GM04503 (cell line): ENCODE measurements at places on chromosomes 7 and 10.

GRCh38 chr7:100799037-100799896, 28.1 kb downstream of the EPHB4 start:
- DNase-seq: no peak

DNA sequence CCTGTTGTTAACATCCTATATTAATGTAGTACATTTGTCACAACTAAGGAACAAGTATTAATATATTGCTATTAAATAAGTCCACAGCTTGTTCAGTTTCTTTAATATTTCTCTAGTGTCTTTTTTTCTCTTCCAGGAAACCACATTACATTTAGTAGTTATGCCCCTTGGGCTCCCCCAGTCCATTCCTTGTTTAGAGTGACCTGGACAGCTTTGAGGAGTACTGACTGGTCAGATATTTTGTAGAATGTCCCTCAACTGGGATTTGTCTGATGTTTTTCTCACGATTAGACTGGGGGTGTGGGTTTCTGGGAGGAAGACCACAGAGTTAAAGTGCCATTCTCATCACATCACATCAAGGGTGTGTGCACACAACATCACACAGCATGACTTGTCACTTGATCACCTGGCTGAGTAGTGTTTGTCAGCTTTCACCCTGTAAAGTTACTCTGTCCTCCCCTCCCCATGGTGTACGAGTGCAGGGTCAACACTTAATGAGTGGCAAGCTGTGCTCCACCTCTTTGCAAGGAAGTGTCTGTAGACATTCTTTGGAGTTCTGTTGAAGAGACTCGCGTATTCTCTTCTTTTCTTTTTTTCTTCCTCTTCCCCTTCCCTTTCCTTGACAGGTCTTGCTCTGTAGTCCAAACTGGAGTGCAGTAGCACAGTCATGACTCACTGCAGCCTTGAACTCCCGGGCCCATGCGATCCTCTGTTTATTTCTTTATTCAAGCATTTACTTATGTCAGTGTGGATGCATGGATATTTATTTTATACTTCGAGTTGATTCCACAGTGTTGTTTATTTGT, 10.2 kb downstream of the LMTK2 start:
- no peak for DNase-seq

DNA sequence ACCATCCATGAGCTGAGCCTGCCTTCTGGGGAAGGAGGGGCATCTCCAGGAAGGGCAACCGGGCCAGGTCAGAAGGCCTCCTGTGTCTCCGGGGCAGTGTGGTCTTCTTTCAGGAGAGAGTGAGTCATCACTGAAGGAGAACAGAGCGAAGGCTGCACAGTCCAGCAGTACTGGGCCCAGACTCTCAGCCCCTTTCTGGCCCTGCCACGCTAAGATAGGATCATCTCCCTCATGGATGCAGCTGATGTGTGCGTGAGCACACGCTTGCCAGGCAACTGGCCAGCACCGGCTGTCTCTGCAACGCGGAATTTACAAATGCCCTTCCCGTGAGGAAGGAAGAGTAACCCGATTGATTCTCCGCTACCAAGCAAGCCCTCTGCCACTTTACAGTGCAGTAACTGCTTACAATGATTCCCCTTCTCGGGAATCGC, 328.2 kb downstream of the TNS3 start:
- peak; percentile 21 for DNase-seq

- DNase-seq: no peak
These were observed 295.0 kb downstream of the PARD3 start for GRCh38 chr10:34520084-34520483.

- DNase-seq: no peak
These were observed at the start of gene PCDH15 for GRCh38 chr10:54800741-54801421. PCDH15 (minus strand) TSS chr10:54801231; CDS start chr10:54664262, 136,969 bp downstream.
